ENCODE measurements at places on chromosomes 7 and 10.

DNA sequence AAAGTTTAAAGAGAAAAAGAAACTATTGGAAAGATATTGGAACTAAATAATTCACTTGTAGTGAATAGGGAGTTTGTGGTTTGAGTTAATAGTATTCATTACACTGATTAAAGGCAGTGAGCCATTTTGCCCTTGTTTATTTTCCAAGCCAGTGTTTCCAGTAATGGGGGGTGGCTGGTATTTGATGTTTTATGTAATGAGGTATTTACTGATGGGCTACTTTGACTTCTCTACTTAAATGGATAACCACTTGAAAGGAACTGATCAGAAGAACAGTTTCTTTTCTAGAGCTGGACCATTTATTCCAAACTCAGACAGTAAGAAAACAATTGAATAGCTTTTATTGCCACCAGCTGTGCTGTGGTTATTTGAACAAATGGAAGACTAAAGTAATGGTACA lies 227.0 kb upstream of the HDAC9 start:
- DNase-seq = no peak

- no peak for DNase-seq
Measured at GRCh38 chr10:97810446-97810845, 38.6 kb upstream of the SFRP5 start.

GRCh38 chr10:36301139-36301538 lies 659.0 kb upstream of the FZD8 start:
- DNase-seq = no peak

DNA sequence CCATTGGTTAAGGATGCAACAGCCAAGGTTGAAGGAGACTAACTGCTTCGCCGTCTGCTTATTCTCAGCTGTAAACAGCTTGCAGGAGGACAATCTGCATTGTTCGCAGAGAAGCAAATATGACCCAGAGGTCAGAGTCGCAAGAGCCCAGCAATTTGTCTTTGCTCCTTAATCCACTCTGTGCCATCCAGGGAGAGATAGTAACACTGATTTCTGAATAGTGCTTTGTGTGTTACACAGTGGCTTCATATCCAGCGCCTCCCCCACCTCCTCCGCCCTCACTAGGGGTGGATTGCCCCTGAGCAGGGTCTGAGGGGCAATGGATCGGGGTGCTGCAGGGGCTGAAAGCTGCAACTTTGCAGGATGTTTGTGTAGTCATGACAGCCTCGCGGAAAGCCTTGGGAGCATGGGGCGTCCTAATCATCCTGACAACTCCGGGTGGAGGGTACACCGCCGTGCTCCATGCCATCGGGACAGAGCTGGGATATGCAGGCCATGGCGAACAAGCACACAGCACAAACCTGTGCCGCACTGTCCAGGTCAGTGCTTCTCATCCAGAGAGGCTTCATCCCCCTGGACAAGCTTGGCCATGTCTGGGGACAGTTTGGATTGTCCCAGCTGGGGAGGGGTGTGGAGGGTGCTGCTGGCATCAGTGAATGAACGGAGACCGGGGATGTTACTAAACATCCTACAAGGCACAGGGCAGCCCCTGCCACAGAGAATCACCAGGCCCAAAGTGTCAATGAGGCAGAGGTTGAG lies 103.1 kb upstream of the INSIG1 start:
- DNase-seq = no peak

DNA sequence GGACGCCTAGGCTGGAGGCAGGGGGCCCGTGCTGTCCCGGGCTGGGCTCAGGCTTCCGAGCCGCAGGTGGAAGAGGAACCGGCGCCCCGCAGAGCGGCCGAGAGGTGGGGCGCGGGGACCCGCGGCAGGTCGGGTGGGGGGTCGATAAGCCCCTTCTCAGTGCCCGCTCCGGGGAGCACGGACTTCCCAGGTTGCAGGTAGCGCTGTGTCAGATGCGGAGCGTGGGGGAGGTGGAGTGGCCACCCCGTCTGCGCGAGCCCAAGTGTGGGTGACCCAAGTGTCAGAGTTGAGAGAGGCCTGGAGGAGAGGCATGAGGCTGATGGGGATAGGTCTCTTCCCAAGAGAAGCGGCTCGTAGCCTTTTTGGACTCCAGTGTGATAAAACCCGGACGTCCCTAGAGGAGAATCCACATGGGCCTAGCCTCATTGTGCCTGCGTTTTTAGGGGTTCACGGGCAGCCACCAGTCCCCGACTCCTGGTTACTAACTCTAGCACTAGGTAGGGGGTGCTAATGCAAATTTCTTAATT lies 580 bp downstream of the EEPD1 start:
- no peak for DNase-seq

DNA sequence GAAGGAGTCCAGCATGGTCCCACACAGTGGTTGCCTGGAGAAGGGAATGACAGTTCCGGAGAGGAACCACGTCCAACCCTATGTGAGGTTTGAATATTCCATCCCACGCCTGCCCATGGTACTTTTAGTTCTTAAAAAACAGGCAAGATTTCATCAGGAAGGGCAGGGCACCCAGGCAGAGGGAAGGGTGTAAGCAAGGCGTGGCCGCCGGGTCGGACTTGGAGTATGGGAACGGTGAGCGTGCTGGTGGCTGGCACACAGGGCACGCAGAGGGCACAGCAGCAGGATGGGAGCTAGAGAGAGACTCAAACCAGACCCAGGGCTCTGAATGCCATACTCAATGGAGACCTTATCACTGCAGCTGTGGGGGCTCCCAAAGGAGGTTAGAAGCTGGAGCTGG lies 34.3 kb downstream of the FAM53B start:
- no peak for DNase-seq

GRCh38 chr7:97145068-97145467 lies 27.6 kb downstream of the SDHAF3 start:
- no peak for DNase-seq

GRCh38 chr7:143203386-143203785 lies 18.5 kb upstream of the TAS2R40 start:
- DNase-seq = no peak

DNA sequence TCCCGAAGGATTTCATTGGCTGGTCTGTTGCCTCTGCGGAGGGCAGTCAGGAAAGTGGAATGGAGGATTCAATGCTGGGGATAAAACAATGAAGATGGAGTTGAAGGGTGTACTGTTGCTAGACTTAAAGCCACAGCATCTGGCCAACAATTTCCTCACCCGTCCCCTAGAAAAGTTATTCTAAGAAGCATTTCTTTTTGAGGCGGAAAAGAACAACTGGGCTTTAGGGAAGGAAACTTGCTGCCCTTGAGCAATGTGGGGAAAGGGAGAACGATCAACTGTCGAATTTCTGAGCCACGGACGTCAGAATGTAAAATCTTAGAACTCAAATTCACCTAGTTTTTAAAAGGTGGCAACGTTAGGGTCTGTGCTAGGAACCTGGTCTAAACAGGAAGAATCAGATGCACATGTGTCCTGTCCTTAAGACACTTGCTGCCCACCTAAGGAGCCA lies 664 bp downstream of the FMC1 start:
- no peak for DNase-seq

DNA sequence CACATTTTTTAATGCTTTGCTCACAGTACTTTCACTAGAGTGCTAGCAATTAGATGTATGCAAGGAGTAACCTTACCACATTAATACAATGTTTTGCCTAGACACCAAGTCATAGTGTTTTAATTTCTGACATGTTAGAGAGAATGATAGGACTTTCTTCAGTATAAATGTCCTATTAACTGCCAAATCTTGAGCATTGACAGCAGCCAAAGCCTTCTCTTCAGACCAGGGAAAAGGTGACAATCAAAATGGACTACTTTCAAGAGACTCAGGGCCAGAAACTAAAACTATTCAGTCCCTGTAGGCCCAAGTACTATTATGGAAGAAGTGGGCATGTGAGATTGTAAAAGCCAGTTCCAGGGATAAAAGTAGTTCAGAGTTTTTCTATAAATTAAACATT lies 201.4 kb upstream of the PCDH15 start:
- no peak for DNase-seq

DNA sequence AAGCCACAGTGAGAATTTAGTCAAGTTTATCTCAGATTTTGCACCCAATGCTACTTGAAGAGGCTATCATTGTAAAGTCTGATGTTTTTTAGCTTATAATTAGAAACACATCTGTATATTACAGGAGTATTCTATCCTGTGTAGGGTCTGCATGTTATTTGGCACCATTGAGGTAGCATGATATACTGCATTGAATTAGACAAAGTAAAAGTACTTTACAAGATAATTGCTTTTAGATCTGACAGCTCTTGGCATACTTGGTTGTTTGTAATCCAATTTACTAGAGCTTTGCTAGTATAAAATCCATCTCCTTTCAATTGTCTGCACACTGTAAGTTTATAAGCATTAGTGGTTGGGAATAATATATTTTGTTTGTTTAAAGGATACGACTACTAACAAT lies 714.3 kb downstream of the ANKRD7 start:
- no peak for DNase-seq

DNA sequence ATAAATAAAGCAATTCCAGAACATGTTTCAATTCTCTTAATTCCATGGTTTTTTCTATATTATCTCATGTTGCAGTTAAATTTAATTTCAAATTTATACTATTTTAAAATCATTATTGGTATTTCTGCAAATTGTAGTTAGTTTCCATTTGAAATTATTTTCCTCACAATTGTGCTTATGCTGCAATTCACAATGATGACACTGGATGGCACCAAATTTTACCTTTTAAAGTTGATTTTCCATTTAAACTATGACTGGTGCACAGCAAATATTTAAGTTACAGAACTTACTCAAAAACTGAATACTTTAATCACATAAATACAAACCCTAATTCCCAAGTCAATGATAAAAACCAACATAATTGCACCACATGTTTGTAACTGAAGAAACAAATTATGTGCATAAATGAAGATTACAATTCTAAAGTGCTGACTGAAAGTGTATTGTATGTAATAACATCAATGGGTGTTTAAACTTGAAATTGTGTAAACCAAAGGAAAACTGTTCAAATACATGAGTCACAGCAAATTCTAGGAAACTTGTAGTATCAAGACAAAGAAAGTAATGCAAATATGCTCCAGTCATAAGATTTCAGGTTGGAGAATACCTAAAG lies 75.3 kb upstream of the AASS start:
- no peak for DNase-seq

DNA sequence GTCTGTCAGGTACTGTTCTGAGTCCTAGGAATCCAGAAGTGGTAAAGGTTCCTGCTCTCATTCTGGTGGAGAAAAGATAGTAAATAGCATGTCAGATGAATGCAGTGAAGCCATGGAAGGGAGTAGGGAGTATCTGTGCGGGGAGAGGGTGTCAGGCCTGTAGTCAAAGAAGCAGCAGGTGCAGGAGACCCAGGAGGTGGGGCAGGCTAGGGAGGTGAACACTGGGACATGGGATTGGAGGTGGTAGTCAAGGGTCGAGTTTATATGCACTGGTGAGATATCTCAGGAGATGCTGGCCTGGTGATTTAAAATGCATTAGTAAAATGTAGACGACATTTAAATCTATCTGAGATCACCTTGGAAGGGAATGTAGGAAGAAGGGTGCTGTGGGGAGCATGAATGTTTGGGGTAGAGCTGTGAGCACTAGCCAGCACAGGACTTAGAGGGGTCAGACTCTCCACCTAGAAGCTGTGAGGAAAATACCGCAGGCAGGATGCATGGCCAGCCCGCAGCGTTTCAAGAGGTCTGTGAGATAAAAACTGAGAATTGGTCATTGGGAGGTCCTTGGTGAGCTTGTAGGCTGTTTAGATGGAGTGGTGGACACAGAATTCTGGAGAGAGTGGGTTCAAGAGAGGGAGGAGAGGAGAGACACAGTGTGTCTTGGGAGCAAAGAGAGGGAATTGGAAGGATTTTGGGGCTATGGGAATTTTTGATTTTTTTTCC lies 6.8 kb downstream of the GTPBP4 start:
- no peak for DNase-seq

- DNase-seq = no peak
Measured at GRCh38 chr7:16661924-16662323, 15.9 kb downstream of the BZW2 start.

DNA sequence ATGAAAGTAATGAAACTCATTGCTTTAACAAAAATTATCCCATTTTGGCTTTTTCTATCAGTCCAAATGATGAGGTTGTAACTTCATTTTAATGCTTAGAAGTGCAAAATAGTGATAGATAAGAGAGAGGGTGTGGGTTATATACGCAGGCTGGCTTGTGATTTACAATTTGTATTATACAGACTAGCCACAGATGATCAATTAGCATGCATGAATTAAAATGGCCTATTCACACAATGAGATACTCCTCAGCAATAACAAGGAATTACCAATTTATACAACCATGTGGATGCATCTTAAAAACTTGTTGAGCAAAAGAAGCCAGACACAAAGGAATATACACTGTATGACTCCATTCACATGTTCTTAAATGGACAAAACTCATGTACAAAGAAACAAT lies 45.4 kb upstream of the JAZF1 start:
- no peak for DNase-seq

DNA sequence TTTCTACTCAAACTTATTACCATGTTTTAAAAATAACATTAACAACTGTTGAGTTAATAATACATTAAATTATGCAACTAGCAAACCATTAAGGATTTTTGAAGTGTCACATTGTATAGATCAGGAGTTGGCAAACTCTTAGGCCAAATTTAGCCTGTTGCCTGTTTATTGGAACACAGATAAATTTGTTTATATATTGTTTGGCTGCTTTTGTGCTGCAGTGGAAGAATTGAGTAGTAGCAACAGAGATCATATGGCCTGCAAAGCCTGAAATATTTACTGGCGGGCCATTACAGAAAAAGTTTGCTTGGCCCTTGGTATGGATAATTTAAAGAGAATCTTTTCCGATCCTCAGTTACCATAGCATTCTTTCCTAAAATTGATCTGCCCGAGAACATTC lies 50.7 kb upstream of the TMEM236 start:
- DNase-seq = no peak

- DNase-seq = no peak
Measured at GRCh38 chr7:152862006-152862405, 102.5 kb downstream of the ACTR3B start.

GRCh38 chr10:176677-177076 lies 41.4 kb downstream of the ZMYND11 start:
- DNase-seq = no peak

DNA sequence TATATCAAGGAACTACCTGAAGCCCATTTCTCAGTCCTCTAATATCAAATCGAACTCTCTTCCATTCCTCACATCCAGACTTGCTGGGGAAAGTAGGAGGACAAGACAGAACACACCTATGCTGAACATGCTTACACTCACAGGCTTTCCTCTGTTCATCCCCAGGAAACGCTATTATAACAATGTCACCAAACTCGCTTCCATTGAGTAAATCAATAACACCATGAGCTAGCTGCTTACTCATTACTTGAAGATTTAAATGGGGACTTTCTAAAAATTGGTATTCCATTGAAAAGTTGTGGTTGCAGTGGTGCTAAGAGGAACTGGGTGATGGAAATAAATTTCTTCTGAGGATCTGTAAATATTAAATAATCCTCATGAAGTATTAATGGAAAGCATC lies 88.8 kb downstream of the SLC25A13 start:
- DNase-seq = no peak

DNA sequence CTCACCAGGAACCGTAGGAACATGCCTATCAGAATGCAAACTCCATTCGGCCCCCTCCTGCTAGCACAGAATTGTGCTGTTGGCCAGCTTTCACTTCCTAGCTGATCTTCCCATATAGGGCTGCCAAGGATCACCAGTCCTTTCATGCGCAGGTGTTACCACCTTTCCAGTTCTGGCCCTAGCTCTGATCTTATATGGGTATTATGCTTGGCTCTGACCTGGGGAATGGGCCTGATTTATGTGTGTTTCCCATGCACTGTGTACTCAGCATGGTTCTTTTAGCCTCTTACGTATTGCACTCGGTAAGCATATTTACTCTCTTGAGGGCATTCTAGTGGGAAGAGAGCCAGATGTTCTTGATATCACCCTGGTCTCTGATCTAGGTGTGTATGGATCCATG lies 11.1 kb downstream of the SLC35G1 start:
- no peak for DNase-seq

- no peak for DNase-seq
Measured at GRCh38 chr7:6615723-6616555, 529 bp downstream of the ZNF853 start.
